ENCODE measurements at places on chromosomes 16 and 17. TPM values are rescaled to one million over a fixed set of nuclear protein-coding genes. Genes with fewer than 3 reads are reported as not detected.

SGCA gene
- not detected for total RNA-seq

TEKT5 gene
- total RNA-seq = not detected

SOST gene
- total RNA-seq = not detected

COX10 gene
- total RNA-seq = 13.5 TPM

OR3A2 gene
- total RNA-seq = not detected

MYL11 gene
- 2.9 TPM for total RNA-seq

CRYBA1 gene
- not detected for total RNA-seq

TVP23C gene
- total RNA-seq = 17.1 TPM

DPEP1 gene
- total RNA-seq = 7.8 TPM

NPB gene
- total RNA-seq = 0.68 TPM

SLC43A2 gene
- total RNA-seq = 33.9 TPM

GRIN2A gene
- 0.54 TPM for total RNA-seq

RAP1GAP2 gene
- 45.3 TPM for total RNA-seq

CRYM gene
- total RNA-seq = not detected

TNFRSF13B gene
- not detected for total RNA-seq

TPSAB1 gene
- total RNA-seq = not detected

KIFC3 gene
- 108 TPM for total RNA-seq

EDC4 gene
- total RNA-seq = 139 TPM

ELOB gene
- 175 TPM for total RNA-seq

ABI3 gene
- not detected for total RNA-seq

YBX2 gene
- total RNA-seq = 27.6 TPM

NAGPA gene
- total RNA-seq = 16.7 TPM

NUDT16L1 gene
- 31.3 TPM for total RNA-seq

GAS7 gene
- 0.34 TPM for total RNA-seq

NPIPA1 gene
- total RNA-seq = 91.0 TPM

CCDC78 gene
- 3.5 TPM for total RNA-seq

TBX2 gene
- total RNA-seq = 11.5 TPM

MYL4 gene
- 0.39 TPM for total RNA-seq

CCL8 gene
- total RNA-seq = not detected

ABCC11 gene
- total RNA-seq = 0.21 TPM

PRSS33 gene
- not detected for total RNA-seq

JPH3 gene
- 4.8 TPM for total RNA-seq

MT1G gene
- total RNA-seq = not detected

PITPNM3 gene
- 0.50 TPM for total RNA-seq

ZNF629 gene
- 18.9 TPM for total RNA-seq

ADAMTS18 gene
- total RNA-seq = 0.29 TPM

Data from Caco-2 (cell line).